ENCODE measurements at places on chromosomes 5 and 9. TPM values are rescaled to one million over a fixed set of nuclear protein-coding genes. Genes with fewer than 3 reads are reported as not detected.

PCDHB5 gene
- total RNA-seq, result 0.47 TPM

SV2C gene
- total RNA-seq, result not detected

SLC6A3 gene
- not detected for total RNA-seq

STARD4 gene
- total RNA-seq, result 58.1 TPM

GLDC gene
- 2.1 TPM for total RNA-seq

FGF18 gene
- total RNA-seq, result not detected

ADRA1B gene
- 1.3 TPM for total RNA-seq

PMPCA gene
- total RNA-seq, result 62.0 TPM

GABRA1 gene
- not detected for total RNA-seq

CAPSL gene
- total RNA-seq, result not detected

GPR150 gene
- 1.9 TPM for total RNA-seq

PCDH1 gene
- 155 TPM for total RNA-seq

PCA3 gene
- 0.13 TPM for total RNA-seq

PCDHB11 gene
- not detected for total RNA-seq

KIF3A gene
- total RNA-seq, result 6.6 TPM

MORN5 gene
- not detected for total RNA-seq

EIF4E1B gene
- not detected for total RNA-seq

ANGPTL2 gene
- 14.1 TPM for total RNA-seq

GARIN3 gene
- not detected for total RNA-seq

SPINK1 gene
- total RNA-seq, result not detected

INSYN2B gene
- total RNA-seq, result 34.2 TPM

PCDHGA11 gene
- total RNA-seq, result 4.4 TPM

ANKRD33B gene
- total RNA-seq, result 6.9 TPM

TIGD6 gene
- total RNA-seq, result 3.1 TPM

CCL21 gene
- total RNA-seq, result 0.53 TPM

MRPS27 gene
- 65.6 TPM for total RNA-seq

CDH6 gene
- total RNA-seq, result 0.05 TPM

TMEM215 gene
- total RNA-seq, result not detected

NUP188 gene
- 50.4 TPM for total RNA-seq

SUSD3 gene
- 0.10 TPM for total RNA-seq

TRIM7 gene
- 16.6 TPM for total RNA-seq
